ENCODE measurements at places on chromosomes 11 and 22.

- no peak for DNase-seq
Measured at GRCh38 chr11:75474240-75474639, 41.2 kb upstream of the KLHL35 start.

DNA sequence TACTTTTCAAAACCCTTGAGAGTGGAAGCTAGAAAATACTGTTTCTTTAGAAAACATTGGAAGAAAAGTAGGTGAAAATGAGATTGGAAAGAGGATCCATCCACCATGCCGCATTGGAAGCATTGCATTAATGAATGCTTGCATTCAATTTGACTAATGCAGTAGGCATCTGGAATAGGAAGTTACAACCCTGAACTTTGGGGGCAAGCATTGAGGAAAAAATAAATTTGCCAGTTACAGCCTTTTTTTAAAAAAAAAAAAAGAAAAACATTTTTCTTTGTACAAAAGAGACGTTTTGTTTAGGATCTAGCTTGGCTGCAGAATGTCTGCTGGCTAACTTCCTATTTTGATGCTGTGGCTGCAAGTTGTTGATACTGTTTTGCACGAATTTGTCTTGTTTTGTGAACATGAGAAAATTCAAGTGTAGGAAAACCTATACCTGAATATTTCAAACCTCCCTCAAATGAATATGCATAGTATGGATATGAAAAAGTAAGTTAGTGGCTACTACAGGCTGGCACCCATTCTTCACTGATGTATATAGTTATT lies 28.1 kb downstream of the RTN3 start:
- no peak for DNase-seq

DNA sequence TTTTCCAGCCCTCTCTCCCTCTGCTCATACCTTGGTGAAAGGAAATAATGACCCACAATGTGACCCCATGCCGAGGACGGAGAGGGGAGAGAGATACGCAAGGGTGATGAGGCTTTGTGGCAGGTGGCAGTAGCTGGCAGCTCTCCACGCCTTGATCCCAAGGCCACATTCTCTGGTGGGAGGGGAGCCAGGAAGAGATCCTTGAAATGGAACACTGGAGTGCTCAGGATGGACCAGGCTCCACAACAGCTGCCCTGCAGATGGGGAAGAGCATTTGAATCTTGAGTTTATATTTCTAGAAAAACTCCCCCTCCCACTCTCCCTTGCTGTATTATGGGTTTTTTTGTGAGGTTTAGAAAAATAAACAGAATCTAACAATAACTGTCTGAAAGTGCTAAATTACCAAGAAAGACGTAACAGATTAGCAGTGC lies 61.6 kb upstream of the CDON start:
- DNase-seq = no peak

- DNase-seq = no peak
Measured at GRCh38 chr11:86523738-86524619, 148.4 kb downstream of the ME3 start.

- no peak for DNase-seq
Measured at GRCh38 chr11:129365816-129366215, 9.8 kb upstream of the BARX2 start.

- no peak for DNase-seq
Measured at GRCh38 chr22:35899736-35900135, 128.9 kb downstream of the RBFOX2 start.

DNA sequence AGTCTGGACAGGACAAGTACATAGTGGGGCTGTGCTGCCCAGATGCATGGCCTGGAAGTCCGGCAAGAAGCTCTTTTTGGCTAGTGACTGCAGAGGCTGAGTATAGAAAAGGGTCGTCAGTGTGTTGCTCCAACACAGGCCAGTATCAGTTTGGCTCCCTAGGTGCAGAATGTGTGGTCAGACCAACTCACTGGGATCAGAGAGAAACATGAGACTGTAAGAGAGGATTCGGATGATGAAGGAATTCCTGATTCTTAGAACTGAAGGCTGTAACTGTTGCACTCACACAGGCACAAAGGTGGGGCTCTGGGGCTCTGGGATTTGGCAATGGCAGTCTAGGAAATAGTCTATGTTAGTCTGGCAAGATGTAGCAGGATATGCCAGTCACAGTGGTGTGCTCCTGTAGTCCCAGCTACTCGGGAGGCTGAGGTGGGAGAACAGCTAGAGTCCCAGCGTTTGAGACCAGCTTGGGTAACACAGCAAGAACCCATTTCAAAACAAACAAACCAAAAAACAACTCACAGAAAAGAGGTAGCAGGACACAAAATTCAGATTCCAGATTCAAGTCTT lies 11.1 kb upstream of the UPB1 start:
- DNase-seq = no peak

DNA sequence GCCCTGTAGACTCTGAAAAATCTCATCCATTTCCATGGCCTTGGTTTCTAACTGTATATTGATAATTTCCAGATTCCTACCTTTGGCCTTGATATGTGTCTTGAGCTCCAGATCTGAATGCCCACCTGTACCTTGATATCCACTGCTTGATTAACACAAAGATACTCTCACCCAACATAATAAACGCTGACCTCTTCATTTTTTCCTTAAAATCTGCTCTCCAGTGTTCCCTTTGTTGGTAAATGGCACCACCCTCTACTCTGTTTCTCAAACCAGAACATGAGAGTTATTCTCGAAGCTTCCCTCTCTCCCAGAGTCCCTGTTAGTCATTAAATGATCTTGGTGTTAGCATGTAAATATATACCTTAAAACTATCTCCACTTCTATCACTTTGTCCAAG lies 13.4 kb downstream of the TUG1 start:
- DNase-seq = no peak

DNA sequence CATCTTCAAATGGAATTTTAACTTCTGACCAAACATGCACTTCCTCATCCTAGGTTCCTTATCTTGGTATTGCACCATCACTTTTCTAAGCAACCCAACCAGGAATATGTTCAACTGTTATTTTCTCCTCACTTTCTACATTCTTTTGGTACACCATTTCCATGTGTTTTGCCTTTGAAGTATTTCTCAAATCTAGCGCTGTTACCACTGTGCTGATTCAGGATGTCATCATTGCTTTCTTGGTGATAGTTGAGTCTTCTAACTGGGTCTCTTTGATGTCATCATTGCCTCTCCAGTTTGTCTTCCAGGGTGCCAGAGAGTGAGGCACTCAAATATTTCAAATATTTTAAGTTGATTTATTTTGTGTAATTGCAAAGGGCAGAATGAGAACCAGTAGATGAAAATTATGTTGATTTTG lies 47.5 kb downstream of the HORMAD2 start:
- DNase-seq = no peak

- DNase-seq = no peak
Measured at GRCh38 chr11:102396708-102397563, 49.9 kb downstream of the BIRC2 start.

DNA sequence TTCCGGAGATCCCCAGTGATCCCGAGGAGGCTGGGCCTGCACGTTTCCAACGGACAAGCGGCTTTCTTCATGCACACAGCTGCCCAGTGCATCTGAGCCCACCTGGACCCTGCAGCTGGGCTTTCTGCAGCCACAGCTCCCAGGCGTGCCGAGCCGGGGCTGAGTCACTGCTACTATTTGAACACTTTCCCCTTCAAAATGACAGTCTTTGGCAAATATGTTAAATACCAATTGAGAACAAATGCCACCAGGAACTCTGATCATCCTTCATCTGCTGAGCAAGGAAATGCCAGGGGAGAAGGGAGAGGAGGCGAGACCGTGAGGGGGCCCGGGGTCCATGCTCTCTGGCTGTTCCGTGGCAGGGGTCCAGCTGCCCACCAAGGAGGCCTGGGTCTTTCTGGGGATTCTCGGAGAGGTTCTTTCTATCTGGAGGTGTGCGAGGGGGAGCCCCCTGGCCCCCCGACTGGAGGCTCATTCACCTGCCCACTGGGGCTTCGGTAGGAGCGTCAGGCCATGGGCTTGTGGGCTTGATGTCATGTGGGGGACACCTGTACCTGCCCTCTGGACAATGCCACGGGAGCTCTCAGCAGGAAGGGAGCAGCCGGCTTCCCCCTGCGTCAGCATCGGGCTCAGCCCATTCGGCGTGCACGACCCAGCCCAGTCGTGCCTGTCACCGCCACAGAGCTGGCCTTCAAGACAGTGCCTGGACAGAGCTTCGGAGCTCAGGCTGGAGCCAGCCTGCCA lies 159.6 kb downstream of the CTTN start:
- no peak for DNase-seq

- no peak for DNase-seq
Measured at GRCh38 chr22:39469681-39470450, 13.1 kb downstream of the MGAT3 start.

DNA sequence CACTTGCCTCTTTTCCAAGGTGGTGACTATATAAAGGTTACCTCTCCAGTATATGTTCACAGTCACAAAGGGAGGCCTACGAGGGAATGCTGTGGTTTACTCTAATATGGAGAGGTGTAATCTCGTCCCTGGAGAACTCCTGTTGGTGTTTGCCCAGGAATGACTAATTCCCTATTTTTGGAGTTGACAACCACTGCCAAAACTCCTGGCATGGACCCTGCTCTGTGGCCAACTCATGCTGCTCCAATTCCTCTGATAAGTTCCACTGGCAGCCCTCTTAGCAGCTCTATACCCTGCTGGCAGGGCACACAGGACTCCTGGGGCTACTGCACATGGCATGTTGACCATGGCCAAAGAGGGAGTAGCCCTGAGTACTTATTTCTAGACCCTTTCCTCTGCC lies 418.7 kb upstream of the ANO5 start:
- no peak for DNase-seq

DNA sequence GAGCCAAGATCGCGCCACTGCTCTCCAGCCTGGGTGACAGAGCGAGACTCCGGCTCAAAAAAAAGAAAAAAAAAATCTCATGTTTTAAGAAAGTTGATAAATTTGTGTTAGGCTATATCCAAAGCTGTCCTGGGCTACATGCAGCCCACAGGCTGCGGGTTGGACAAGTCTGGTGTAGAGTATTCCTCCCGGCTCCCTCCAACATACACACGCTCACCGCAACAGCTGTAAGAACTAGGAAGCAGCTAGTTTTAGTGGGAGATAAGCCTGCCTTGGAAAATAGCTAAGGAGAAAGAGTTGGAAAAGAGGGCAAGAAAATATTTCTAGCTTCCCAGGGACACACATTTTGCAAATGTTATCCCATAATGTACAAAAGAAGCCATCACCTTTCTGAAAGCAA lies 46.6 kb downstream of the CELF1 start:
- DNase-seq = no peak

- no peak for DNase-seq
Measured at GRCh38 chr11:34013898-34014571, 37.5 kb upstream of the CAPRIN1 start.

- no peak for DNase-seq
Measured at GRCh38 chr11:48055292-48056132, 75.2 kb downstream of the PTPRJ start.

GRCh38 chr11:44421090-44421675 lies 111.2 kb upstream of the ALX4 start:
- no peak for DNase-seq

- peak; percentile 31 for DNase-seq
Measured at GRCh38 chr11:76445121-76446084, 585 bp downstream of the EMSY start.

DNA sequence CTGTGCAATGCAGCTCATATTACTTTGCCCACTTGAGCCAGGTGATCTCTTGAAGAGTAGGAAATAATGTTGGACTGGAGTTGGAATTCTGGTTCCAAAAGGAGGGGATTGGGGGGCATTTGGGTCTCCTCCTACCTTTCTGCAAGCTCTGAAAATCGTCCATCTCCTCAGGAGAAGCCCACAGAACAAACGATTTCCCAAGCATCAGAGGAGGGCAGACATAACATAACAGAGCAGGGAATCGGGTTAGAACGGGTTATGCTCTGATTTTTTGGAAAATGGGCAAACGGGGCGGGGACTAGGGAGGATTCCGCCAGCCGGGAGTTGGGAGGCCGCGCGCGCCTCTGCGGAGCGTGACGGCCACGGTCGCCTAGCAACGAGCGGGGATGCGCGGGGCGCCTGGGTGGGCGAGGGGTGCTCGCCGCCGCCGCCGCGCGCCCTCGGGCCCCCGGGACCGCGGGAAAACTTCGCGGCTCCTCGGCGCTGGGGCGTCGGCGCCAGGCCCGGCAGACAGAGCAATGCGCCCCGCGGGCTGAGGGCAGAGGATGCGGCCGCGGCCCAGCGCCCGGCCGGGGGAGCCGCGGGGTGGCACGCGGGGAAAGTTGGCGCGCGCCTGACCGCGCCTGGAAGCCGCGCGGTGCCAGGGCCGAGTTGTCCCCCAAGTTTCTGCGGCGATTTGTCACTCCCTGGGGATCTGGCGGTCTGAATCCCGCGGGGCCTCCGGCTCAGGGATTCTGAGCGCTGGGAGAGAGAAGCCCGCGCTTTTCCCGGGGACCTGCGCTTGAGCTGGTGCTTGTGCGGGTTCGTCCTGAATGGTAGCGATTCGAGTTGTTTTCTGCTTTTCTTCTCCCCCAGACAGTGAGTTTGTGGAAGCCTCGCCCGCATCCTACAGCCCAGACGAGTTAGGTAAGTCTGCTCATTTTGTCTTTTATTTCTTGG lies 27.8 kb upstream of the AMOTL1 start:
- no peak for DNase-seq

- no peak for DNase-seq
Measured at GRCh38 chr11:131370090-131370751, at the start of gene NTM. NTM (plus strand) TSS chr11:131370615.

DNA sequence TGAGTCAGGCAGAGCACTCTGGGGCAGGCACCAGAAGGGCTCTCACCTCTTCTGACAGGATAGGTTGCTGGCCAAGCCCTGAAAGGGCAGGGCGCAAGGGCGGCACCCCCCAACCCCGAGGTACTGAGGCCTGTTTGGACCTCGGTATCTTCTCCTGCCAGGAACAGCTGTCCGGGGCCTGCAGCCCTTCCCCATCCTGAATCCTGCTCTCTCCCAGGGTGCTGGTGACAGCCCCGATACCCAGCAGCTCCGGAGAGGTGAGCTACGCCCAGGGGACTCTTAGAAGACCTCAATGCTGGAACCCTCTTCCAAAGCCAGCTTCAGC lies 79.1 kb downstream of the PHF21B start:
- no peak for DNase-seq

DNA sequence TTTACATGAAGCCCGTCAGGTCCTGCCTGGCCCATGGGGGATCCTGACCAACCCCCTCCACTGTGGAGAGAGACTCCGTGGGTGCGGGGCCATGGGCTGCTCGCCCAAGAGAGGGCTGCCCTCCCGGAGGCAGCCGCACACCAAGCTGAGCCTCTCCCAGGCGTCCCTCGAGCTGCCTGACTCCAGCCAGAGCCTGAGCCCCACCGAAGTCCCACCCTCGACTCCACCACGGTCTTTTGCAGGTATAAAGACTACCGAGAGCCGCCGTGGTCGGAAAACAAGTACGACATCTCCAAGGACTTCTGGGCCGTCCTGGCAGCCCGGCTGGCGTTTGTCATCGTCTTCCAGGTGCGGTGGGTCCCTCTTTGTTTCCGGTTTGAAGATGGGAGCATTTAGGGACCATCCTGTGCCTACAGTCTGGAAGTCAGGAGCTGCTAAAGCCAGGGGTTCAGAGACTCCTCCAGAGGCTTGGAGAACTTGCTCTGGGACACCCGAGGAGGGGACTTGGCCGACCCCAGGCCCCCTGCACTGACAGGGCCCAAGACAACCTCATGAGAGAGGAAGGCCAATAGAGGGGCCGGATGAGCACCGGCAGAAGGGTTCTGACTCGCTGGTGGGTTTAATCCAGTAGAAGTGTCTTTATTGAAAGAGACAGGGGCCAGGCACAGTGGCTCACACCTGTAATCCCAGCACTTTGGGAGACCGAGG lies 17.6 kb upstream of the FADD start:
- DNase-seq = no peak

- DNase-seq = no peak
Measured at GRCh38 chr22:33710326-33710725, 209.9 kb downstream of the LARGE1 start.

GRCh38 chr11:94472916-94473799 lies 20.5 kb downstream of the MRE11 start:
- no peak for DNase-seq

GRCh38 chr22:36110306-36110881 lies 50.2 kb downstream of the APOL3 start:
- DNase-seq = no peak

Measured in activated naive CD4-positive, alpha-beta T cell (primary cell).